ENCODE measurements at places on chromosomes 2 and 18. TPM values are rescaled to one million over a fixed set of nuclear protein-coding genes. Genes with fewer than 3 reads are reported as not detected.

DNA sequence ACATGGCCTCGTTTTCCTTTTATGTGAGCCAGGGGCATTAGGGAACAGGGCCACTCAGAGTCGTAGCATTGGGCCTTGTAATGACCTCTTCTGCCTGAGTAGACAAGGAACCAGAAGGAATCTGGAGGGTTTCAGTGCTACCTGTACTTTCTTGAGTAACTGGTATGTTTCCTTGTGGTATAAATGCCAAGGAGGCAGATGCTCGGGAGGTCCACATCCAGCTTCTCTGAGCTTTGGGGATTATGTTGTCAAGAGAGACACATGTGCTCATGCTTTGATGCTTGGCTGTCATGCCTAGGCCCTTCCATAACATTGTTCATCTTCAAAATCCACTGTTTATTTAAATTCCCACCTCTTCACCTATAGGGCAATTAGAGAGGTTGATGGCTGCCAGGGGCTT, 26.3 kb downstream of the FOSL2 start:
- no peak for DNase-seq

DNA sequence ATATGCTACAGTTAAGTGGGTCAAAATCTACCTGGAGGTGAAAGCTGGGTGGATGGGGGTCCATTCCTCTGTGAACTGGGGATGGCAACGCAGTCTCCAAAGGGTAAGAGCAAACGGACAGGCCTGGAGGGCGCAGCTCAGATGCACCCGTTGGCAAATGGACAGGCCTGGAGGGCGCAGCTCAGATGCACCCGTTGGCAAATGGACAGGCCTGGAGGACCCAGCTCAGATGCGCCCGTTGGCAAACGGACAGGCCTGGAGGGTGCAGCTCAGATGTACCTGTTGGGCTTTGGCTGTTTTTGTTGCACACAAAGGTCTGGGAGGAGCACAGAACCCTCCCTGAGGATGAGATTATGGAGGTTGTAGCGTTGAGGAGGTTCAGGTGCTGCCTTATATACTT, 33.7 kb downstream of the RBFA start:
- no peak for DNase-seq

- DNase-seq: no peak
Measured at GRCh38 chr2:146108993-146109392, 1589.1 kb upstream of the ZEB2 start.

- no peak for DNase-seq
Measured at GRCh38 chr2:12076810-12077209, 330.4 kb downstream of the LPIN1 start.

DNA sequence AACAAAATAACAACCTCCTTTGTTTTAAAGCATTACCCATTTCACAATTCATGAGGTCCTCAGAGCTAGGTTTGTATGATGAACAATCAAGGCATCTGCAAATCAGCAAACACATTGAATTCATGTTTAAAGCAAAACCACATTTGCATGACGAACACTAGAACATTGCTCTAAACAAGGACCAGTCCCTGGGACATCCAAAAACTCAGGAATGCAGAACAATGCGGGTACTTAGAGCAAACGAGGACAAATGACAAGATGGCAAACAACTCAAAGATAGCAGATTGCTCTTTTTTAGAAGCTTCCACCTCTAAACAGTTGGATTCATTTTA, 45.7 kb upstream of the RALBP1 start:
- no peak for DNase-seq

DNA sequence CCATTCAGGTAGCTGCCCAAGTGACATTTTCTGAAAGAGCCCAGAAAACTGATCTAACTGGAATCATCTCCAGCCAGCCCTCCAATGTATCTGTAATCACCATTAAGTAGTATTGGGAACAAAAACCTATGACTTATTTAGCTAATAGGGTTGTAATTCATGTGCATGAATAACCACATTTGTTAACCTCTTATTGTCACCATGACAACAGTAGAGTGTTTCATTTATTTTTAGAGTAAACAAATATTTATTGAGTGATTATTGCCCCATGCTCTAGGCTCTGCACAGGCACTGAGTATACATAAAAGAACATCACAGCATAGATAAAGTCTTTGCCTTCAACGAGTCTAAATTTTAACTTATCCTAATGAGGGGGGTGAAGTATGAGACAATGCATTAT, 265.4 kb upstream of the UBE2E3 start:
- no peak for DNase-seq

DNA sequence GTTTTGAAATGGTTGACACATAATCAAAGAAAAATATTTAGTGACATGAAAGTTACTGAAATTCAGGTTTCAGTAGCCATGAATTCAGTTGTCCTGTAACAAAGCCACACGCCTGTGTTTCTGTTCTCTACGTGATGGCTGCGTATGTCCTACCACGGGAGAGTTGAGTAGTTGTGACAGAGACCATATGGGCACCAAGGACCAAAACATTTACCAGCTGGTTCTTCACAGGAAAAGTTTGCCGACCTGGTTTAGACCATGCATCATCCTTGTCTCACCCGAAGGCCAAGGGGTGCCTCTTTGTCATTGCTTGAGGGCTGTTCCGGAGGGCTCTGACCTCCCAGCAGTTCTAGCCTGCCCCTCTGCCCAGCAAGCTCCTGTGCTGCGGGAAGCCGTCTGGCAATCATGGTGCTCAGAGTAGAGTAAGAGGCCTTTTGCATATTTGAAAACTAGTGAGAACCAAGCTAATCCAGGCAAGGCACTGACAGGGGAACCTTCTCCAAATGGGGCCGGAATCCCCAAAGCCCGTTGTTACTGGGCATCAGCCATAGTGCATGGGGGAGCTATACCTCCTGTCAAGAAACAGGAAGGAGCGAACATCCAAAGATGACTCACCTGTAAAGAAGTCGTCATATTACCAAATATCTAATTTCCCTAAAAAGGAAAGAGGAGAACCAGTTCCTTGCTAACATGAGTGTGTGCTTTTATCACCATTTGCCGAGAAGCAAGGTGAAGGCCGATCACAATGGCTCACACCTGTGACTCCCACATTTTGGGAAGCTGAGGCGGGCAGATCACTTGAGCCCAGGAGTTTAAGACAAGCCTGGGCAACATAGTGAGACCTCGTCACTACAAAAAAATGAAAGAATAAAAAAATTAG, 92.6 kb upstream of the RAB12 start:
- no peak for DNase-seq

- no peak for DNase-seq
Measured at GRCh38 chr2:196159221-196159892, 12.0 kb downstream of the STK17B start.

DNA sequence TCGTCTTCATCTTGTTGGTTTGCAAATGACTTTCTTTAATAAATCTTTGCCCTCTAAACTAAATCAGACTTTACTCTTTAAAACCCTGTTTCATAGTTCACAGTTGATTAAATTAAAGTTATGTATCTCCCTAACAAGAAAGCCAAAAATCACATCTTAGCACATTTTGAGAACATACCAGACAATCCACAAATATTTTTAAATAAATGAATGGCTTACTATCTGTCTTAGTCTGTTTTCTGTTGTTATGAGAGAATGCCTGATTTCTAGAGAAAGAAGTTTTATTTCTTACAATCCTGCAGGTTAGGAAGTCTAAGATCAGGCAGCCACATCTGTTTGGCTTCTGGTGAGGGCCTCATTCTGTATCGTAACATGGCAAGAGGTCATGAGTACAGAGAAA, 1090.2 kb upstream of the PIK3C3 start:
- DNase-seq: no peak

- DNase-seq: no peak
Measured at GRCh38 chr2:65979446-65979845, 455.5 kb upstream of the MEIS1 start.

DNA sequence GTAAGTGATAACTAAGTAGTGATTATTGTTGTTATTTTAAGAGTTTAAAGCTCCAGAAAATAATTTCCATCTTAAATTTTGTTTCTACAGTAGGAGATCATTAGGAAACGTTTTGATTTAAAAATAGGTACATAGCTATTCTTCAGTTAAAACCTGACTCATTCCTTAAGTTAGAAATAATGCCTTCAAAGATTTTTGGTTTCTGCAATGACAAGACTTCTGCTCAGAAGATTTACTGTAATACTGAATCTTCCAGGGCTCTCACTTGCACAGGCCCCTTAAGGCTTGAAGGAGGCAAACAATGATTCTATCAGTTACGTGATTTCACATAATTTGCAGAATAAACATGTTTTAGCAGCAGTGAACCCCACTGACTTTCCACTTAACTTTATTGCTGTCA, 333.7 kb downstream of the RAD51AP2 start:
- no peak for DNase-seq

DNA sequence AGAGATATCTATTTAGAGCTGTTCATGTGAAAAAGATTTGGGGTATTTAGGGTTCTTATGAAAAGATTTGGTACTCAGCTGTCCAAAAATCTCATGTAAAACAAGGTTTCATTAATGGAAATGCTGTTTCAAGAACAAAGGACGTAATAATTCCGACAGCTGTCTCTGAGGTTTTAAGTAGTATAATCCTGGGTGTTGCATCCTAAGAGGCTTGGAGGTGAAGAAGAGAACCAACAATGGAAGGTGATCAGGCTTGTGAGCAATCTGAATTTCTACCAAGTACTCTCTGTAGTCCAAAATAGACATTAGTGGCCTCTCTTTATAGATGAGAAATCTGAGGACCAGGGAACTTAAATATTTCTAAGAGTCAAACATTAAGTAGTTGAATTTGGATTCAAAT, 205.1 kb downstream of the BABAM2 start:
- no peak for DNase-seq

DNA sequence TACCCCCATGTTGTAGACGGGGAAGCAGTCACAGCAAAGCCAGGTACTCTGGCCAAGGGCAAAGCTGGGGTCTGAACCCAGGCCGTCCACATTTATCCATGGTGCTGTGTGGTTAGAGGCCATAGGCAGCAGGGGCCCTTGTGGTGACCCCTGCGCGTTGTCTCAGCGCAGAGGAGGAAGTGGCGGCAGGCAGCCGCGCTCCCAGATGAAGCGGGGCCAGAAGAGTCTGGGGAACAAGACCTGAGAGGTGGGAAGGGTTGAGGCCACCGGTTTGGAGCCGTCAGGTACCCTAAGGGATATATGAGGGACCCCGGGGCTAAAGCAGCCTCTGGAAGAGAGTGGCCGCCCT, 770 bp downstream of the ZNF396 start:
- no peak for DNase-seq

GRCh38 chr2:195513119-195513518, 143.9 kb upstream of the SLC39A10 start:
- DNase-seq: no peak

DNA sequence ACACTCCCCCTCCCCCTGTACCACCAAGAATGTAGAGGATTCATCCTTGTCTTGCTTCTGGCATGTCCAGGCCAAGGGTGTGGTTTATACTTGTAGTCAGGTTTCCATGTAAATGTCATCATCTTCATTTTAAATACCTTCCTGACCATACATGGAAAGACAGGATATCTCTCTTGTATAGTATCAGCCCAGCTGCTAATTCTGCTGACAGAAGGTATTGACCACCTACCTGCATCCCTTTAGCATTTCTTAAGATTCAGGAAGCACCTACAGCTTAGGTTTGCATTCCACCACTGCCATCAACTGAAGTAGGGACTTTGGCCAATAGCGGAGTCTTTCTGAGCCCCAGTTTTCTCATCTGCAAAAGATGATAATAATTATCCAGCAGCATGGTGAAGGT, 22.9 kb upstream of the FSHR start:
- no peak for DNase-seq

GRCh38 chr2:15938803-15939555, 1.4 kb upstream of the MYCN start:
- no peak for DNase-seq

Gene RESP18
- 1.1 TPM for total RNA-seq

Gene ONECUT2
- 0.99 TPM for total RNA-seq

Gene FTCDNL1
- total RNA-seq: 6.1 TPM

Gene PLGLB2
- total RNA-seq: 2.5 TPM

Gene PDCD1
- 0.20 TPM for total RNA-seq

Gene GKN1
- not detected for total RNA-seq

Gene DAW1
- total RNA-seq: 5.0 TPM

Gene GRB14
- total RNA-seq: 11.3 TPM

Gene FAM237A
- not detected for total RNA-seq

Gene RGPD8
- total RNA-seq: 31.8 TPM

Data from spinal cord (tissue), 10 donors.